ENCODE measurements at places on chromosomes 7 and 10.

- DNase-seq = no peak
Observed at GRCh38 chr7:136229790-136230189, 252.6 kb upstream of the MTPN start.

DNA sequence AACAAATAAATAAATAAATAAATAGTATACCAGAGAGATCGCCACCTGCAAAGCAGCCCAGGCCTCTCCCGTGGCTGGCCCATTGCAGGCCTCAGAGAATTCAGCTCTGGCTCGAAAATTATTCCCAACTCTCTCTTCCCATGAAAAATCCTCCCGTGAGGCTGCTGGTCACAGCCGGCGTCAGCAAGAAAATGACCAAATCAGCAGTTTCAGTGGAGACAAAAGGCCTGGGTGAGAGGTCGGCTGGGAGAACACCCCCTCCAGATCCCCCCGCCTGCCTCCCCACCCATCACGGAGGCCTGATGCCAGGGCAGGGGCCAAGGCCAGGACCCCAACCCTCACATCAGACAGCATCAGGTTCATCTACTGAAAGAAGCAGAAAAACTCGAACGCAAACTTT is 3.1 kb upstream of the CLIP2 start:
- DNase-seq = no peak

GRCh38 chr10:16184096-16184597 is 252.7 kb upstream of the PTER start:
- no peak for DNase-seq

GRCh38 chr10:110530131-110530831 is 32.6 kb downstream of the DUSP5 start:
- DNase-seq = peak; percentile 79

DNA sequence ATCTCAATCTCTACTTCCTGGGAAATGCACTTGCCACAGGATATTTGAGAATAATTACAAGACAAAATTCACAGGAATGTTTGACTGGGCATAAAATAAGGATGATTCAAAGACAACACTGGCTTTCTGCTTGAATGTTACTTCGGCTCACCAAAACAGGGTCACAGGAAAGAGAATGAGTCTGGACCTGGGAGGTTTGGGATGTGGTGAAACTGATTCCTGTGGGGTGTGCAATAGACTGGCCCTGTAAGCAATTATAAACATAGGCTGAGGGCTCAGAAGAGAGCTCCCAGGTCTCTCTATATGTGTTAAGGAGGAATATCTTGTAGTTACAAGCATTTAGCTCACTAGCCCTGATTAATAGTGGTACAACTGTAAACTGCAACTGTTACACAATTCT is 613.9 kb upstream of the CELF2 start:
- DNase-seq = no peak

DNA sequence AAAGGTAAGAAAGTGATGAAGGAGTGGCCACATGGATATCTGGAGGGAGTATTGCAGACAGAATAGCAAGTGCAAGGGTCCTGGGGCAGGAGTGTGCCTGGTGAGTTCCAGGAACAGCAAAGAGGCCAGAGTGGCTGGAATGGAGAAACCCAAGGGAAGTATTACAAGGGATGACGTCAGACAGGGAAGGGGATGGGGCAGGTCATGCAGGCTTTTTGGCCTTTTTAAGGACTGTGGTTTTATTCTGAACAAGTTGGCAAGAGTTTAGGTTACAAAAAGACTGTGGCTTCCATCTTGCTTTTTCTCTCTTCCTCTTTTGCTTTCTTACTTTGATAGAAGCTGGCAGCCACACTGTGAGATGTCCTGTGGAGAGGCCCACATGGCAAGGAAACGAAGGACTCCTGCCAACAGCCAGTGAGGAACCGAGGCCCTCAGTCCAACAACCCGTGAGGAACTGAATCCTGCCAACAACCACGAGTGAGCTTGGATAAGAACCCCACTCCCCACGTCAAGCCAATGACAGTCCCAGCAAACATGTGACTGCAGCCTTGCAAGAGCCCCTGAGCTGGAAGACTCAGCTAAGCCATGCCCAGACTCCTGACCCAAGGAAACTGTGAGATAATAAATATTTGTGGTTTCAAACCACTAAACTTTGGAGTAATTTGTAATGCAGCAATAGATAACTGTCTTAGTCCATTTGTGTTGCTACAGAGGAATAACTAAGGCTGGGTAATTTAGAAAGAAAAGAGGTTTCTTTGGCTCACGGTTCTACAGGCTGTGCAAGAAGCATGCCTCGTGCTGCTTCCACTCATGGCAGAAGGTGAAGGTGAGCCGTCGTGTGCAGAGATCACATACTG is 19.8 kb upstream of the KDM7A start:
- peak; percentile 35 for DNase-seq
